ENCODE measurements at places on chromosomes 2 and 18.

- no peak for DNase-seq
Observed at GRCh38 chr2:1088192-1088860, 137.7 kb downstream of the SNTG2 start.

GRCh38 chr2:42232024-42232423 is 62.9 kb downstream of the EML4 start:
- no peak for DNase-seq

DNA sequence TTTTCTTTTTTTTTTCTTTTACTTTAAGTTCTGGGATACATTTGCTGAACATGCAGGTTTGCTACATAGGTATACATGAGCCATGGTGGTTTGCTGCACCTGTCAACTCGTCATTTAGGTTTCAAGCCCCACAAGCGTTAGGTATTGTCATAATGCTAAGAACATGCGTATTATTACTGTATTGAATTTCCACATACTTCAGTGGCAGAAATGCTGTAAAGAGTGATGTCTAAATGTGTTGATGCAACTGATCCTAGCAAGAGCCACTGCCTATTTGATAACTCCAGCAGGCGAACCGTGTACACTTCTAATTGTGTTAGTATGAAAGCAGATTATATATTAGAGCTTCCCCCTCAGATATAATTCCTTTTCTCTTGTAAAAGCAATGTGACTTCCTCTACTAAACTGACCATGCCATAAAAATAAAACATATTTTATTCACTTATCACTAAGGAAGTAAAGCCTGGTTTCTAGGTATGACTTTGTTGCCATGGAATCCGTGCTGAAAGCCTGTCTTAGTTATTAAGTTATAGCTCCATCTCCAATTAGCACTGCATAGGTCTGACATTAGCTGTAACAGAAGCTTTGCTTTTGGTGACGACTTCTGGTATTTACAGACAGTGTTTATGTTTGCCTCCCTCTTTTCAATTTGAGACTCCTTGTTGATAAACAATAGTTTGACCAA is 280.0 kb downstream of the GALR1 start:
- DNase-seq = no peak

DNA sequence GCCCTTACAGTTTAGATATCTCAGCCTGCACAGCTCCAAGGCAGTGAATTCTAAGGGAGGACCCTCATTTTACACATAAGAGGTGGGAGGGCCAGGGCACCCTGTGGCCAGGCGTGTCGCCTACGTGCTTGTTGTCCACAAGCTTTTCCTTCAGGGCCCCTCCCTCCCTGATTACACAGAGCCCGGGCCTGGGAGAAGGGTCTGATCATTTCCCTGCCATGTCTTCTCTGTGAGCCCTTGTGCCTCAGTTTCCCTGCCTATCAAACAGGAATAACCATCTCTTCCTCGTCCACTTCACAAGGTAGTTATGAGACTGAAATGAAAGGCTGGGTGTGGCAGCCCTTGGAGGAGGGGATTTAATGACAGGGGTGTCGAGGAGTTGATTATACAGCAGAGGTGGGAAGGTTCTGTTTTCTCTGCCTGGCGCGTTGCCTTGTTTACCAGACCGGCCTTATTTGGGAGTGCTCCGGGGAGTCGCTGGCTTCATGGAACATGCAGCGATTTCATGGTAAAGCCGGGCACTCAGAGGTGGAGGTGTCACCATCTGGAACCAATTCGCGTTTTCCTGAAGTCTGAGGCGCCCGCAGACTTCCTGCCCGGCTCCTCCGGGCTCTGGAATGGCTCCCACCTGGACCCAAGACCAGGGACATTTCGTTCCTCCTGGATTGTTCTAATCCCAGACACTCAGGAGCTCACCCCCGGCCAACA is 208.9 kb downstream of the KLHL29 start:
- DNase-seq = no peak

DNA sequence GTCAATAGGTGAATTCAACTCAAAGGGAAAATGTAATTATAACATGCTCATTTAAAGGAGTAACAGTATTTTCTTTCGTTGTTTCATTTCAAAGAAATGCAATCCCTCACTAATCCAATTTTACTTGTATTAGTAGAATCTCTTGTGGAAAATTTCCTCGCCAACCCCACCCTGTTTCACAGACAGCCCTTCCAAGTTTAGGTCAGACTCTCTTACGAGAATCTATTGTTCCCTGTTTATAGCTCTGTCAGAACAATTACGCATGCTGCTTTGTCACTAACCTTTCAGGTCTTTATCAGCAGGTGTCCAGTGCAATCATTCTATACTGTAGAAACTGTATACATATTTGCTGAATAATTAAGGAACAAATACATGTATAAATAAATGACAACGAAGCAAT is 657.8 kb upstream of the LINC00305 start:
- peak; percentile 61 for DNase-seq

DNA sequence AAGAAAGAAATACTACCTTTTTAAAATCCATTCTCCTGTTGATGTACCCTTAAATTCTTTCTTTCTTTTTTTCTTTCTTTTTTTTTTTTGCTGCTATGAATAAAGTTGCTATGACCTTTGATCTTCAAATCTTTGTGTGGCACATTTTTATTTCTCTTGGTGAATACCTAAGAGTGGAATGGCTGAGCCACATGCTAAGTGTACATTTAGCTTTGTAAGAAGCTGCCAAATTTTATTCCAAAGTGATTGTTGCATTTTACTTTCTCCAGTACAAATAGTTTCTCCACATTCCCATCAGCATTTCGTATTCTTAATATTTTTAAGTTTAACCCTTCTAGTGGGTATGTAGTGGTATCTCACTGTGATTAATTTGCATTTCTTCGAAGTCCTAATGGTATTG is 88.8 kb upstream of the RAB27B start:
- no peak for DNase-seq

Data from HAP-1 (cell line).